Aorta (tissue), 5 donors: ENCODE measurements at places on chromosomes 7 and 10. TPM values are rescaled to one million over a fixed set of nuclear protein-coding genes. Genes with fewer than 3 reads are reported as not detected.

The CDH23 gene
- 7.5 TPM for total RNA-seq

The UCN3 gene
- not detected for total RNA-seq

The SLC26A4 gene
- total RNA-seq = 2.3 TPM

The CYP2W1 gene
- total RNA-seq = not detected

The SPOCK2 gene
- total RNA-seq = 7.3 TPM

The CTAGE6 gene
- 0.36 TPM for total RNA-seq

The RBP4 gene
- total RNA-seq = 9.4 TPM

The PRKCQ gene
- 1.1 TPM for total RNA-seq

The NPFFR1 gene
- total RNA-seq = 0.06 TPM

The GNGT1 gene
- not detected for total RNA-seq

The TMEM225B gene
- total RNA-seq = 0.52 TPM

The GIMAP7 gene
- 28.6 TPM for total RNA-seq
